Fibroblast of skin of right quadriceps (primary cell): ENCODE measurements at places on chromosomes 7 and 10.

DNA sequence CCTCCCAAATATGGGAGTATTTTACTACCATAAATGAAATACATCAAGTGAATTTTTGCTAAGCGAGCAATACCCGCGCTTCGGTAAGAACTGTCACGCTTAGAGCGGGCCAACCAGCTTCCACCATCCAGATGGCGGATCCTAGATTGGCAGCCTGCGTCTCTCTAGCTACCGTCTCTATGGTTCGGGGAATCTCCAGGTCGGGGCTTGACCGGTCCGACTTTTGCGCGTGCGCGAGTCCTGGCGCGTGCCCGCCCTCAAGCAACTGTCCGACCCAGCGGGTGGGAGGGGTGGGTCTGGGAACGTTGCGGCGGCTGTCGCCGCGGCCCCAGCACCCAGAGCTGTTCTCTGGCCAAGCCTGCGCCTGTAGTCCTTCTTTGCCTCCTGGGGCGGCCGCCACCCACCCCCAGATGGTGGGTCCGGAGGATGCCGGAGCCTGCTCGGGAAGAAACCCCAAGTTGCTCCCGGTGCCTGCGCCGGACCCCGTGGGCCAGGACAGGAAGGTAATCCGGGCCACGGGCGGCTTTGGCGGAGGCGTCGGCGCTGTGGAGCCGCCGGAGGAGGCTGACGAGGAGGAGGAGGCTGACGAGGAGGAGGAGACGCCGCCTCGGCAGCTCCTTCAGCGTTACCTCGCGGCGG lies at the start of gene TBC1D12:
Gene TBC1D12, plus strand, starts transcription at position 338 of the 639 bp plus-strand sequence. Its CDS starts 73 bp downstream, at position 411.
- DNase-seq = peak; percentile 94

DNA sequence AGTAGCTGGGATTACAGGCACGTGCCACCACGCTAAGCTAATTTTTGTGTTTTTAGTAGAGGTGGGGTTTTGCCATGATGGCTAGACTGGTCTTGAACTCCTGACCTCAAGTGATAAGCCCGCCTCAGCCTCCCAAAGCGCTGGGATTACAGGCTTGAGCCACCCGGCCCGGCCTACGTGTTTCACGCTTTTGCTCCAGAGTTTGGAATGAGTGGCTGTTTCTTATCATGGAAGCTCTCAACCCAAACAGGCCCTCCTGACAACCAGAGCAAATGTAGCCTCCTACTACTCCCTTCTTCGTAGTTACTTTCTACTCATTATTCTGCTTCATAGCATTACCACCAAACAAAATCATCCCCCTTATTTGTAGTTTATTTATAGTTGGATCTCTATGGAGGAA lies 26.8 kb upstream of the CASD1 start:
- no peak for DNase-seq

DNA sequence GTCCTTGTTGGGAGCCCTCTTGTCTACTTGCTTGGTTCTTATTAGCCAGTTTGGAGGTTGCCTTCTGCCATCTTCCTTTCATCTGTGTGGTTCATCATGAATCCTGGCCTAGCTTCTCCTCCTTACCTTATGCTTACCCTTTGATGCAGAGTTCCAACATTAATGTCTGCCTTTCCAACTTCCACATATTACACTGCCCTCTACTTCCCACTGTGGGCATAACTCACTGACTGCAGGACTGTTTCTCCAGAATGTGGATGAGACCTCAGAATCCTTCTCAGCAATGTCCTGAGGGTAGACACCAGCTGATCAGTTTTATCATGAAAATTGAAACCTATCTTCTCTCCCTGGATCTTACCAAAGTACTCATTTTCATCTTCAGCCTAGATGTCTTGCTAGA lies 491.0 kb downstream of the LRMDA start:
- DNase-seq = peak; percentile 2

DNA sequence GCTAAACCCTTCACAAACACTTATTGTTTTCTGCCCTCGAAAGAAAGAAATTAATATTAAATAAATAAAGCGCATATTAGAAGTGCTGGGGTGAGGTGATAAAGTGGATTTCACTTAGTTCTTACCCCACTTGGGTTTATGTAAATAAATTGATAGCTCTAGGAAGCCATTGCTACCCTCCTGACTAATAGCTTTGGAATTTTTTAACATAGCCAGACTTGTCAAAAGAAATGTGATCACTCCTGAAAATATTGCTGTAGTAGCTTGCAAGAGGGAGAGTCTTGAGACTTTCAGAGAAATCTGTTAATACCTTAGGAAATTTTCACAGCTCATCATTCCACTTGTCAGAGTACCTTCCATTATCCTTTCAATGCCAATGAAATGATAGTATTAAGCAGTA lies 7.6 kb downstream of the ARL5B start:
- DNase-seq = peak; percentile 77

DNA sequence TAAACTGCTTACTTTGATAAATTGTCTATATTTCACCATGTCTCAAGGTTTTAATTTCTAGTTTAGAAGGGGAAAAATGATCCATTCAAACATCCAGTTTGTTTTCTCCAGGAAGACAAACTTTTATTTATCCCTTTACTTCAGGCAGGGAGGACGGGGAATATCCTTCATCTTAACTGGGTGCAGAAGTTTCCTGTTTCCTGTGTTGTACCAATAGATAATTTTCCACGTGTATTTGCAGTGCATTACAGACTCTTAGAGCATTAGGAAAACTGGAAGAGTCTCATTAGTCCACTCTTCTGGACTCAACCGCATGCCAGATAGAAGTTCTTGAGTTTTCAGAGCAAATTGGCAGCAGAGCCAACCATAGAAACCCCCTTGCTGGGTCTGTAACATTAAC lies 39.4 kb upstream of the PIP4K2A start:
- no peak for DNase-seq

DNA sequence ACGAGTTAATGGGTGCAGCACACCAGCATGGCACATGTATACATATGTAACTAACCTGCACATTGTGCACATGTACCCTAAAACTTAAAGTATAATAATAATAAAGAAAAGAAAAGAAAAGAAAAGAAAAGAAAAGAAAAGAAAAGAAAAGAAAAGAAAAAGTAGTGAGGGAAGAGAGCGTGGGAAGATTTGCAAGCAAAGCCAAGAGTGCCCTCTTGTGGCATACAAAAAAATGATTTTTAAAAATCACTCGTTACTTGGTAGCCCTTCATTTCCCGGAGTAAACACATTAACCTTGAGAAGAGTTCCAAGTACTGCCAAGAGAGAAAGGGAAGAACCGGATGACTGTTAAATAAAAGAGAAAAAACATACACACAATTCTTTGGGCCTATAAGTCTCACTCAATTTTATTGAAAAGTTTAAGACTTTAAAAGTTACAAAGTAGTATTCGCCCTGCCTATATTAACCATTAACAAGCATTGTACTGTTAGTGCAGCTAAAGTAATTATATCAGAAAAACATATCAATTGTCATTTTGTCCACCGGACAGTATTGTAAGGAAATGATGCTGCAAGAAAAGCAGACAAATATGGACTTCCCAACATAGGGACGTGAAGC lies 6.2 kb upstream of the CH25H start:
- peak; percentile 53 for DNase-seq

DNA sequence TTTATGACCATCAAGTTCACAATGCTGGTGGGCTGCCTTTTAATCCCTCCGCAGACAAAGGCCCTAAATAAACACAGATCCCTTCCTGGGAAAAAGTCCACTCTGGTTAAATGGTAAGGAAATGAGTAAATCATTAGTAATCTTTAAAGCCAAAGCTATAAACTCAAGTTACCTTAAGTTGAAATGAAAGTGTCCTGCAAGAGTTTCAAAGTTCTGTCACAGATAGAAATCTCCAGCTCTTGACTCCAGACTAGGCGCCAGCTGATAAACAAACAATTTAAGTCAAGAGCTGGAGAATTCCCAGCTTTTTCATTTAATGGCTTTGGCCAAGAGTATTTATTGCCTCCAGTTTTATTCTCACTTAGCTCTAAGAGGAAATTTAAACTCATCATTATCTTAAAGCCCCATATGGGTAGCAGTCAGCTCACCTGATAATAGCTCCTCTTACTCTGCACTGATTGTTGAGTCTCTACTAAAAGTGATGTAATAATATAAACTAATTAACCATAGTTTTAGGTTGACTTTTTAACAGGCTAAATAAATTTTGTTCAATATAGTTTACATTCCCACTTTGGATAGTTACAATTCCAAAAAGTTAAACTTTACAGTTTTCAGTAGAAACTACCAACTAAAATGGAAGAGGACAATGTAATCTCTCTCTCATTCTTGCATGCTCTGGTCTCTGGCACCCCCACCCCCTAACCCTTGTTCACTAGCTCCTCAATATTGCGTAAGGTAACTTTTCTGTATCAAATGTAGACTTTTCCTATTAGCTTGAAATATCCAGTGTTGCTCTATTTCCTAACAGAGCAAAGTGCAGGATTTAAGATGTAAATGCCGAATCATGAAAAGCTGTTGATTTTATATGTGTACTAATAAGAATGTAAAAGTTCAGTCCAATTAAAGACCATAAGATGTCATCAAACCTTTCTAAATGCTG lies 56.1 kb downstream of the HIBADH start:
- peak; percentile 81 for DNase-seq

DNA sequence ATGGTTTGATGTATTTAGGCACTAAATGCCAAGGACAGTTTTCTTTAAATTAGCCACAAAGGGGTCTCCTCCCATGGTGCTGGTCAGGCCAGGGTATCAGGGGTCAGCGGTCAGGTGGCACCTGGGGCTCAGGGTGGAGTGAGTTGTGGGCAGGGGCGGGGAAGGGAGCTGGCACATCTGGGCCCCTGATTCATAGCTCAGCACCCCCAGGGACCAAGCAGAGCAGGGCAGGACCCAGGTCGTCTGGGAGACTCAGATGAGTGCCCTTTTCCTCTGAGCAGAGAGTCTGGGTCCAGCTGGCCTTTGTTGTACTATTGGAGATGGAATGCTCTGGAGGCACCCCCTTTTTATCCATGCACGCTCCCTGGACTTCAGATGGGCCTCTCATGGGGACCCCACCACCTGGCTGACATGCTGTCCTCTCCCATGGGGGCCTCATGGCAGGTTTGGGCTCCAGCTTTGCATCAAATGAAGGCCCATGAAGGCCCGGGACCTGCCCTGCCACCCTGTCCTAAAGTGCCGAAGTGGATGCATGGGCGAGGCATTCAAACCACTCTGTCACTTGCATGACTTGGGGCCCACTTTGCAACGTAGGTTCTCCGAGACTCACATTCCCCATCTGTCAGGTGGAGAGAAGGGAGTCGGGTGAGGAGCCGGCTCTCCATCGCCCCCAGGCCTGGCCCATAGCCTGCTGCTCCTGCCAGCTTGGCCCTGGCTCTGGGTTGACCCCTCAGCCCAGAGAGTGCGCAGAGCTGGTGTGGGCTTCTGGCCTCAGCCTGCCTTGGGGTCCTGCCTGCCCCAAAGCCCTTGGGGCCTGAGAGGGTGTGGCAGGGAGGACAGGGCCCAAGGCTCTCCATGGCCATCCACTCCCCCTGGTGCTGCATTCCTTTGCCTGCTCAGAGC lies 66.4 kb downstream of the RAMP3 start:
- DNase-seq = no peak

- DNase-seq = no peak
Measured at GRCh38 chr10:100448951-100449350, 13.9 kb upstream of the WNT8B start.

GRCh38 chr7:115005953-115006352 lies 84.1 kb downstream of the MDFIC start:
- no peak for DNase-seq

- peak; percentile 42 for DNase-seq
Measured at GRCh38 chr7:78226059-78226719, 427.6 kb downstream of the PHTF2 start.

- peak; percentile 48 for DNase-seq
Measured at GRCh38 chr10:110208614-110209453, 1.4 kb downstream of the MXI1 start.

- DNase-seq = no peak
Measured at GRCh38 chr7:26374647-26375373, 83.1 kb downstream of the SNX10 start.
